ENCODE measurements at places on chromosomes 3 and 15. TPM values are rescaled to one million over a fixed set of nuclear protein-coding genes. Genes with fewer than 3 reads are reported as not detected.

The GPR62 gene
- 0.20 TPM for total RNA-seq

The CCR8 gene
- not detected for total RNA-seq

The CCPG1 gene
- total RNA-seq, result 18.7 TPM

The STRA6 gene
- not detected for total RNA-seq

The KLF15 gene
- total RNA-seq, result 2.0 TPM

The RHOV gene
- not detected for total RNA-seq

The GNAT1 gene
- total RNA-seq, result not detected

The PEX5L gene
- total RNA-seq, result 0.39 TPM

The RAB43 gene
- 5.1 TPM for total RNA-seq
